ENCODE measurements at places on chromosomes 7 and 10. TPM values are rescaled to one million over a fixed set of nuclear protein-coding genes. Genes with fewer than 3 reads are reported as not detected.

Gene GJC3
- total RNA-seq = 0.27 TPM

Gene EIF3A
- 103 TPM for total RNA-seq

Gene CTNNA3
- total RNA-seq = 159 TPM

Gene HOXA5
- total RNA-seq = not detected

Gene VAX1
- not detected for total RNA-seq

Gene UCMA
- total RNA-seq = not detected

DNA sequence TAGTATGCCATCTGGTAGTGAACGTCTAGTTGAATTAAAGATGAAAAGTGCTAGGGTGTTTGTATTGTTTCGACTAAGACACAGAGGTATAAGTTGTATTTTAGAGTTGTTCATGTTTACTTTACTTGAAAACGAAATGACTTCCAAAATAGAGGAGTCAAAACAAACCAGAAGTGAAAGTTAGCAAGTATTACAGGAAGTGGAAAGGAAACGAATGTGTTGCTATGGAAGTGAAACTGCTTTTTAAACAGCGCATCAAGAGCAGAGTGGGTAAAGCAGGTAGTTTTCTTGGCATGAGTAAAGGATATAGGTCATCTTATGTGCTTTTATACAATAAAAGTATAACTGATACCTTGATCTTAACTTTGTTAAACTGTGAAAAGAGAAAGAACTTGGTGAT lies 20.0 kb upstream of the GALNTL5 start:
- H3K36me3 ChIP-seq = no peaks in the 10 kb centered on the region
- no peak overlapping the region for H3K27ac ChIP-seq
- no peak for DNase-seq
- no peaks in the 10 kb centered on the region for H3K4me1 ChIP-seq
- no peak overlapping the region for H3K4me3 ChIP-seq
- peaks cover 7% of the 10 kb centered on the region for H3K27me3 ChIP-seq

GRCh38 chr10:114045136-114046086 lies 1.7 kb downstream of the ADRB1 start:
- no peaks in the 10 kb centered on the region for H3K36me3 ChIP-seq
- peak; percentile 46 for DNase-seq
- H3K4me3 ChIP-seq = peak overlapping the region; percentile 77
- H3K4me1 ChIP-seq = peaks cover 45% of the 10 kb centered on the region

GRCh38 chr7:132347858-132348257 lies 228.4 kb downstream of the PLXNA4 start:
- H3K4me3 ChIP-seq = no peak overlapping the region
- H3K27ac ChIP-seq = no peak overlapping the region
- H3K4me1 ChIP-seq = peaks cover 37% of the 10 kb centered on the region
- DNase-seq = no peak

- no peak overlapping the region for H3K27ac ChIP-seq
- H3K27me3 ChIP-seq = no peaks in the 10 kb centered on the region
- H3K4me3 ChIP-seq = no peak overlapping the region
- DNase-seq = no peak
These were observed 467.0 kb upstream of the AKR1E2 start for GRCh38 chr10:4359003-4359402.

- no peaks in the 10 kb centered on the region for H3K36me3 ChIP-seq
- H3K27me3 ChIP-seq = no peaks in the 10 kb centered on the region
- H3K27ac ChIP-seq = no peak overlapping the region
- no peak overlapping the region for H3K4me3 ChIP-seq
- H3K4me1 ChIP-seq = no peaks in the 10 kb centered on the region
- no peak for DNase-seq
These were observed 641.0 kb upstream of the NRP1 start for GRCh38 chr10:33975481-33975880.

- no peaks in the 10 kb centered on the region for H3K4me1 ChIP-seq
- H3K27me3 ChIP-seq = no peaks in the 10 kb centered on the region
- no peak overlapping the region for H3K4me3 ChIP-seq
- no peak for DNase-seq
- no peaks in the 10 kb centered on the region for H3K36me3 ChIP-seq
These were observed 554.9 kb downstream of the HTR7 start for GRCh38 chr10:90302758-90303481.

DNA sequence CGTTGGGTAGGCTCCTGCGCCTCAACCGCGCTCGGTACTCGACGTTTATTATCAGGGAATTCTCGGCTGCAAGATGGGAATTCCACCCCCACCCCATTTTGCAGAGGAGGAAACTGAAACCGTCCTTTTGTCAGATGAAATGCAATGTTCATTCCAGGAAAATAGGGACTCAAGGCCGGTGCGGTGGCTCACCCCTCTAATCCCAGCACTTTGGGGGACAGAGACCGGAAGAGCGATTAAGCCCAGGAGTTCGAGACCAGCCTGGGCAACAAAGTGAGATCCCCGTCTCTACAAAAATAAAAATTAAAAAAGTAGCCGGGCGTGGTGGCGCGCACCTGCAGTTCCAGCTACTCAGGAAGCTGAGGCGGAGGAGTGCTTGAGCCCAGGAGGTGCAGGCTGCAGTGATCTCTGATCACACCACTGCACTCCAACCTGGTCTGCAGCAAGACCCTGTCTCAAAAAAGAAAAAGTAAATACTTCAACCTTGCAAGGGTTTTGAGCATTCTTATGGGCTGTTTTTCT lies 720 bp upstream of the RFC2 start:
- H3K4me1 ChIP-seq = peaks cover 41% of the 10 kb centered on the region
- peak overlapping the region; percentile 96 for H3K27ac ChIP-seq
- no peaks in the 10 kb centered on the region for H3K27me3 ChIP-seq
- no peak for DNase-seq
- peaks cover 14% of the 10 kb centered on the region for H3K36me3 ChIP-seq
- peak overlapping the region; percentile 90 for H3K4me3 ChIP-seq

DNA sequence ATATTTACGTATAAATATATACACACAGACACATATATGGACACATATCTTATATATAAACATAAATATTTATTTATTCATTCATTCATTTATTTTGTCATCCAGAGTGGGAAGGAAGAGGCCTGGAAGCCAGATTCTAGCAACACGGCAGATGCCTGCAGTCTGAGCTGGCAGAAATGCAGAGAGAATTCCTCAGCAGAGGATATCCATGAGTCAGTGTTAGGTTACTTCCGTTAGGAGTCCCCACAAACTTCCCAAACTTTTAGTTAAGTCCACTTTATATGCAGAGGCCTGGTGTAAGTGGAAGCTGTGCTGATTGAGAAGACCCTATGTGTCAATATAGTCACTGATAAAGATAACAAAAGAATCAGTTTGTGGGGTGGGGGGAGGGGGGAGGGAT lies 89.6 kb downstream of the PPP1R17 start:
- peaks cover 12% of the 10 kb centered on the region for H3K36me3 ChIP-seq
- H3K4me3 ChIP-seq = no peak overlapping the region
- no peak for DNase-seq
- H3K27ac ChIP-seq = no peak overlapping the region
- no peaks in the 10 kb centered on the region for H3K27me3 ChIP-seq

DNA sequence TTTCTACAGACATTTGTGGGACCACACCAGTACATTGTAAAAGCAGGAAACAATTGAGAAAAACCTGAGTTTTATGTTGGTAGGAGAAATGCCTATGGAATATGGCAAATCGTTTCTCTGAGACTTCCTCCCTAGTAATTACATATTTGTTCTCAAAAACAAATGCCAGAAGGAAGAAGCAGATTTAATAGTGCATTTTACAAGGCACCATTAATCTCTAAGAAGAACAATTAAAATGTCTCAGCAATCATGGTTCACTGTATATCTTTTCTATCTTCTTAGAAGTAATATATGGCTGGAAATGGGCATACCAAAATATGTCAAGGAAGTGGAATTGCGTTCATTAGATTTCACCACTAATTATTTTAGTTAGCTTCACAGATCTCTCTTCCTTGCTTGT lies 13.3 kb downstream of the CAV1 start:
- DNase-seq = no peak
- peaks cover 51% of the 10 kb centered on the region for H3K36me3 ChIP-seq
- peaks cover 97% of the 10 kb centered on the region for H3K4me1 ChIP-seq
- peak overlapping the region; percentile 84 for H3K27ac ChIP-seq
- no peak overlapping the region for H3K4me3 ChIP-seq
- no peaks in the 10 kb centered on the region for H3K27me3 ChIP-seq

- H3K27ac ChIP-seq = no peak overlapping the region
- H3K36me3 ChIP-seq = no peaks in the 10 kb centered on the region
- no peaks in the 10 kb centered on the region for H3K4me1 ChIP-seq
- H3K27me3 ChIP-seq = no peaks in the 10 kb centered on the region
- no peak for DNase-seq
These were observed 296.2 kb downstream of the CNTNAP2 start for GRCh38 chr7:146412781-146413180.

DNA sequence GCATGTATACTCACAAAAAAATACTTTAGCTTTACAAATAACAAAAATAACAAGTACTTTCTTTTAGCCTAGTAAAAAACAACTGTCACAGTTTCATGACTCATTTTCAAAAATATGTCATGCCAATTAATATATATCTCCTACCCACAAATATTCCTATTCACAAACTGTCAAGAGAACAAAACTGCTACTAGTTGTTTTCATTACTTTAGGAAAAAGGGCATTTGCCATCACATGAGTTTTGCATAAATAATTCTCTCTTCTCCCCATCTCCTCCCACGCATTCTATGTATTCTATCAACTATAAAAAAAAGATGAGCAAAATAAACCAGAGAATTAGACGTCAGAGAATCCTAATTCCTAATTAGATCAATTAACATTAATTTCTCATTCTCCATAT lies 87.6 kb downstream of the PIP4K2A start:
- no peak overlapping the region for H3K4me3 ChIP-seq
- no peaks in the 10 kb centered on the region for H3K27me3 ChIP-seq
- H3K4me1 ChIP-seq = peaks cover 64% of the 10 kb centered on the region

GRCh38 chr10:91944880-91945630 lies 21.5 kb downstream of the BTAF1 start:
- no peak for DNase-seq
- H3K27ac ChIP-seq = no peak overlapping the region
- H3K27me3 ChIP-seq = no peaks in the 10 kb centered on the region
- H3K36me3 ChIP-seq = peaks cover 49% of the 10 kb centered on the region

DNA sequence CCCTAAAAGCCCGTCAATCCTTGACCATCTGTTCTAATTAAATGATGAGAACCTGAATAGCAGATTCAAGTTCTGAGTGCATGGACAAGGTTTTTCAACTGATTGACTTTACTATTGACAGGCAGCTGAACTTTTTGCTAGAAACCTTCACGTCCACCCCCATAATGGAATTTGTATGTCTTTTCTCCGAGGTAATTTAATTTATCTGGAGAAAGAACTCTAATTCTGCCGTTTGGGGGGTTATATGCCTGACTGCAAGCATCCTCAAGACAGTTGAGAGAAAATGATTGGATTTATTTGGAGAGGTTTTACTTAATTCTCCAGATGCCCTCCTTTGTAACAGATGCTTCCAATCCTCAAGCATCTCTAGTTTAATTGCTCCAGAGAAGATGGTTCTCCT lies 1053.4 kb upstream of the AUTS2 start:
- DNase-seq = no peak
- H3K36me3 ChIP-seq = no peaks in the 10 kb centered on the region
- H3K4me3 ChIP-seq = no peak overlapping the region

- H3K36me3 ChIP-seq = no peaks in the 10 kb centered on the region
- H3K4me1 ChIP-seq = peaks cover 78% of the 10 kb centered on the region
- H3K4me3 ChIP-seq = no peak overlapping the region
- H3K27me3 ChIP-seq = peaks cover 21% of the 10 kb centered on the region
- no peak for DNase-seq
These were observed 6.1 kb downstream of the CHRM2 start for GRCh38 chr7:136874393-136875032.

- H3K36me3 ChIP-seq = no peaks in the 10 kb centered on the region
- no peaks in the 10 kb centered on the region for H3K27me3 ChIP-seq
- H3K4me3 ChIP-seq = no peak overlapping the region
- H3K4me1 ChIP-seq = no peaks in the 10 kb centered on the region
- no peak overlapping the region for H3K27ac ChIP-seq
- no peak for DNase-seq
These were observed 719.5 kb downstream of the ZWINT start for GRCh38 chr10:55641601-55642000.

DNA sequence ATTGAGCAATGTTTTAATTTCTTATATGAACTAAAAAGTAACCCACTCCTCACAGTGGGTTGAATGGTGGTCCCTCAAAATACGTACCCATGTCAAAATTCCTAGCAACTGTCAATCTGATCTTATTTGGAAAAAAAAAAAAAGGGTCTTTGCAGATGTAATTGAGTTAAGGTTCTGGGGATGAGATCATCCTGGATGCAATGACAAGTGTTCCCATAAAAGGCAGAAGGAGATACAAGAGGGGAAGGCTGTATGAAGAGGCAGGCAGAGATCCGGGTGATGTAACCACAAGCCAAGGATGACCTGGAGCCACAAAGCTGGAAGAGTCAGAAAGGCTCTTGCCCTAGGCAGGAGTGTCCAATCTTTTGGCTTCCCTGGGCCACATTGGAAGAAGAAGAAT lies 516.3 kb upstream of the MKI67 start:
- no peak overlapping the region for H3K27ac ChIP-seq
- no peak overlapping the region for H3K4me3 ChIP-seq
- H3K4me1 ChIP-seq = no peaks in the 10 kb centered on the region
- H3K36me3 ChIP-seq = no peaks in the 10 kb centered on the region

DNA sequence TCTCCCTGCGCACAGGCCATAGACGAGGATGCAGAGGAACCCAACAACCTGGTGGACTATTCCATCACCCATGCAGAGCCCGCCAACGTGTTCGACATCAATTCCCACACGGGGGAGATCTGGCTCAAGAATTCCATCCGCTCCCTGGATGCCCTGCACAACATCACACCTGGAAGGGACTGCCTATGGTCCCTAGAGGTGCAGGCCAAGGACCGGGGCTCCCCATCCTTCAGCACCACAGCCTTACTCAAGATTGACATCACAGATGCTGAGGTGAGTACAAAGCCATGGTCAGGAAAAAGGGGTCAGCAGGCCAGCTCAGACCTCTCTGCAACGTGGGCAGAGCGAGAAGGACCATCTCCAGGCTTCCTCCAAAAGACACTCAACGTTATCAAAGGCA lies 12.3 kb downstream of the LRIT2 start:
- H3K36me3 ChIP-seq = no peaks in the 10 kb centered on the region
- peaks cover 39% of the 10 kb centered on the region for H3K27me3 ChIP-seq
- no peak for DNase-seq
- no peaks in the 10 kb centered on the region for H3K4me1 ChIP-seq
- H3K27ac ChIP-seq = no peak overlapping the region

DNA sequence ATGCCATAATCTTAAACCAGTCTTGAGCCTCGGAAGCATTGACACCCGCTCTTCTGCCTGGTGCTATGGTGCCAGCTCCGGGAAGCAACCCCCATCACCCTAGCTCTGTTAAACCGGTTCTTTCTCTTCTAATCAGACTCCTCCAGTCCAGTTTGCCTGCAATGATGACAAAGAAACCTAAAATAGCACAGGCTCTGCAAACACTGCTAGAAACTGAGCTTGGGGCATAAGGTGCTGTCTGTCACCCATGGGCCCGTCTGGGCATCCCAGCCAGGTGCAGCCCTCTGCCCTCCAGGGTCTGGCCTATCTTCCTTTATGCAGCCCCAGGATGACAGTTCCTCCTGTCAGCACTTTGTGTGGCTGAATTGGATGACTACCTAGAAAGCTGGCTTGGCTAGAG lies 14.2 kb upstream of the CAMK2G start:
- no peaks in the 10 kb centered on the region for H3K27me3 ChIP-seq
- H3K36me3 ChIP-seq = no peaks in the 10 kb centered on the region
- peaks cover 32% of the 10 kb centered on the region for H3K4me1 ChIP-seq
- no peak for DNase-seq
- H3K27ac ChIP-seq = peak overlapping the region; percentile 87
- peak overlapping the region; percentile 1 for H3K4me3 ChIP-seq

GRCh38 chr7:85023066-85023712 lies 163.7 kb downstream of the SEMA3D start:
- H3K27me3 ChIP-seq = no peaks in the 10 kb centered on the region
- no peaks in the 10 kb centered on the region for H3K36me3 ChIP-seq

Measured in left ventricle myocardium inferior (tissue), 1 donor.